ENCODE measurements at places on chromosomes 13 and 19.

DNA sequence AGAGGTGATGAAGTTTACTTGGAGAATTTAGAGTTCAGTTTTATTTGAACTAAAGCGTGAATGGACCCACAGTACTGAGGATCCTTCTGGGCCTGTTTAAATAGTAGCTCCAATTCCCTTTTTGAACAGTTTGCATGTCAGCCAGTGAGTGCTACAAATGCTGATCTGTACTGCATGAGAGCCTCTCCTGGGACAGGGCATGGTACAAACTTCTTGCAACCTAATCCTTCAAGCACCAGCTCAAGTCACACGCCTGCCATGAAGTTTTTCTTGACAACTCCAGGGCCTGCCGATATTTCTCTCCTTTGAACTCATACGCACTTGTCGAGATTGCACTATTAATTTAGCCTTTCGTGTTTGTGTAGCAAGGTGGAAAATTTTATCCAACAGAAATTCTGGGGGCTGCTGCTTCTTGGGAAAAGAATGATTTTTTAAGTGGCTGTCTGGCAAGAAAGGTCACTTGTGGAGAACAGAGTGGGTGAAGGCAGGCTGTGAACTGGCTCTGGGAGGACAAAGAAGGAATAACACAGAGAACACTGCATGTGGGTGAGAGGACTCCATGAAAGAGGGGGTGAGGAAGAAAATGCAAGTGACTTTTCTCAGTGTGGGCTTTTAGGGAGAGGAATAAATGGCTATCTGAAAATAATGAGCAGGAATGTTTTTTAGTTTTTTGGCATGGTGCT, 192.5 kb downstream of the NDFIP2 start:
- DNase-seq = no peak

GRCh38 chr19:2983351-2984214, 6.2 kb downstream of the TLE6 start:
- DNase-seq = no peak

DNA sequence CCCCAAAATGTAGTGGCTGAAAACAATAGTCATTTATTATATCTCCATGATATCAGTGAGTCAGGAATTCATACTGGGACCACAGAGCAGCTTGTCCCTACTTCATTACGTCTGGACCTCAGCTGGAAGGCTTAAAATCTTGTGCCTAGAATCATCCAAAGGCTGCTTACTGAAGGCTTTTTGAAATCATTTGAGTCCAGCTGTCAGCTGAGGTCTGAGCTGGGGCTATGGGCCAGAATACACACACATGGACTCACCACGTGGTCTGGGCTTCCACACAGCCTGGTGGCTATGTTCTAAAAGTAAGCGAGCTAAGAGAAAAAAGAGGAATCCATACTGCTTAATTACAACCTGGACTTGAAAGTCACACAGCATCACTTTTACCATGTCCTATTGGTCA, 209.2 kb downstream of the KCTD12 start:
- peak; percentile 45 for DNase-seq

- DNase-seq = no peak
Observed at GRCh38 chr13:111389621-111390521, 69.4 kb downstream of the TEX29 start.

- no peak for DNase-seq
Observed at GRCh38 chr19:39833160-39833463, 850 bp downstream of the DYRK1B start.

DNA sequence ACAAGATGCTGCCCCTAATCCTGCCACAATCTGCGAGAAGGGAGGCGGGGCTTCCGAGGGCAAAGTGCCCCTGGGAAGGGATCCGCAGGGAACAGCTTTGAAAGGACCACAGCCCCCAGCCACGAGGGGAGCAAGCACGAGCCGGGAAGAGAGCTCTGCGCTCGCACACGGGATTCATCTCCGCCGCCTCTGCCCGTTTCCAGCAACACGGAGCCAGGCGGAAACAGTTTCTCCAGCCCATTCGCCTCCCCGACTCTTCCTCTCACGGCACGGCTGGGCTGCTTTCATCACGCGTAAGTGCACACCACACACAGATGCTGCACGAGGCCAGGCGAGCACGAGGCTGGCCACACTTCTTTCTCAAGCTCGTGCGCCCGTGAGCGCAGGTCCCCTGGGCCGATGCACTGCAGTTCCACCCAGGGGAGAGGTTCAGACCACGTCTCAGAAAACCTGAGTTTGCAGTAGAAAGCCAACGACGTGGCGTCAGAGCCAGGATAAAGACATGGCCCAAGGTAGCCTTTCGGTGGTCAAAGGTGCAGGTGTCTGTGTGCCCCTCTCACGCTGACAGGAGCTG, 33.6 kb downstream of the NAXD start:
- no peak for DNase-seq

DNA sequence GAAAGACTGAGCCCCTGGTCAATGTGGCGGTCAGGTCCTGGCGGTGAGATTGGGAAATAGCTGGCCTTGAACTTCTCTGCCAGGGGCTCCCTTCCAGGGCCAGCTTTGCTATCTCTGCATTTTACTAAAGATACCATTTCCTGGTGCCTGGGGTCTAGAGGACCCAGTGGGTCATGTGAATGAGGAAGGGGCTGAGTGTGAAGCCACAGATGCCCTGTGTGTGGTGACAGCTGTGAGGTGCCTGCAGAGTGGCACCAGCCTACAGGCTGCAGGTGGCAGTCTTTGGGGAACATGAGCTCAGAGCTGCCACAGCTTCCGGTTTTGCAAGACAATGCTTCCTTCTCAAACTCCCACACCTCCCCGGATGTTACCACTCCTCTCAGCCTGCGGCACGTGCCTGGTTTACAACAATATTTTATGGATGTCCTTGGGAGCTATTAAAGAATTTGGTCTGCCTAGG, 5.2 kb upstream of the MLNR start:
- DNase-seq = peak; percentile 7

- no peak for DNase-seq
Observed at GRCh38 chr13:40178130-40178529, 488.3 kb downstream of the FOXO1 start.

DNA sequence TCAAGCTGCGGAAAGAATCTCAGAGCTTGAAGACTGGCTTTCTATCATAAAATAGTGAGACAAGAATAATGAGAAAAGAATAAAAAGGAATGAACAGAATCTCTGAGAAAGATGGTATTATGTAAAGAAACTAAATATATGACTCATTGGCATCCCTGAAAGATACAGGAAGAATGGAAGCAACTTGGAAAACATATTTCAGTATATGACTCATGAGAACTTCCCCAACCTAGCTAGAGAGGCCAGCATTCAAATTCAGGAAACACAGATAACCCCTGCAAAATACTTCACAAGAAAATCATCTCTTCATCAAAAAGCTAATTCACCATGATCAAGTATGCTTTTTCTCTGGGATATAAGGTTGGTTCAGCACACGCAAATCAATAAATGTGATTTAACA, 2318.0 kb downstream of the PCDH9 start:
- DNase-seq = peak; percentile 88

DNA sequence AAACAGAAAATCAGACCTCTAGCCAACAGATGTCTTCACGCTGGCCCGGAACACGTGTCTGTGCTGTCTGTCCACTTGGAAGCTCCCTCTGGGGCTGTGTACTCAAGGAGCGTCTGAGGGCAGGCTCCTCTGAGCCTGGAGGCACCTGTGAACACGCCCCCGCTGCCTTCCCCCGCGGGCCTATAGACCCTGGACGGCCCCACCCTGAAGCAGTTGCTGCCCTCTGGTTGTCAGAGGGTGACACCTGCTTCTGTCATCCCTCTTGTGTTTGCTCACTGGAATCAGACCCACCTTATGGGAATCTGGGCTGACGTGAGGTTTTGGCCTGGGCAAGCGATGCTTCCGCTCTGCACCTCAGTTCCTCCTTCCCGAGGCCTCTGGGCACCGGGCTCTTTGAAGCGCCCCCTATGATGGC, 19.2 kb downstream of the EPN1 start:
- no peak for DNase-seq

All from dermis microvascular lymphatic vessel endothelial cell (primary cell).